ENCODE measurements at places on chromosomes 1 and 21.
A peak's percentile ranks its signal among the peaks of the same experiment; 100 is the strongest.

GRCh38 chr1:164784960-164785359 lies 226.0 kb downstream of the PBX1 start:
- DNase-seq: no peak

DNA sequence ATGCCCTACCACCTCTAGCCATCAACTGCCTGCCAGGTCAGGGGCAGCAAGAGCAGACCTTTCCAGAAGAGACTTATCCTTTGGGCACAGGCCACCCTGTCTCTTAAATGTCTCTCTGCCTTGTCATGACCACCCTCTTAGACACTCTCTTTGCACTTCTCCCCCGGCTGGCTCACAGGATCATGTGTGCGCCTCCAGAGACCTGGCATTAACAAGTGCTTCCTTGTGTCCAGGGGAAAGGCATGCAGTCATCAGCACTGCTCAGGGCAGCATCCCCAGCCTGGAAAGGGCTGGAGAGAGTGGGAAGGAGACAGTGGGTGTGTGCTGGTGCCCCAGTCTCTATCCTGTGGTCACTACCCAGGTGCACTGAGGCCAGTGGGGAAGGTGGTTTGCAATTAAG lies 85.2 kb upstream of the TLR5 start:
- no peak for DNase-seq

- DNase-seq: no peak
These were observed 13.5 kb downstream of the COL18A1 start for GRCh38 chr21:45418301-45419071.

GRCh38 chr1:71001624-71002023 lies 46.0 kb downstream of the PTGER3 start:
- DNase-seq: no peak

GRCh38 chr21:17929510-17929909 lies 110.4 kb upstream of the C21orf91 start:
- DNase-seq: no peak

DNA sequence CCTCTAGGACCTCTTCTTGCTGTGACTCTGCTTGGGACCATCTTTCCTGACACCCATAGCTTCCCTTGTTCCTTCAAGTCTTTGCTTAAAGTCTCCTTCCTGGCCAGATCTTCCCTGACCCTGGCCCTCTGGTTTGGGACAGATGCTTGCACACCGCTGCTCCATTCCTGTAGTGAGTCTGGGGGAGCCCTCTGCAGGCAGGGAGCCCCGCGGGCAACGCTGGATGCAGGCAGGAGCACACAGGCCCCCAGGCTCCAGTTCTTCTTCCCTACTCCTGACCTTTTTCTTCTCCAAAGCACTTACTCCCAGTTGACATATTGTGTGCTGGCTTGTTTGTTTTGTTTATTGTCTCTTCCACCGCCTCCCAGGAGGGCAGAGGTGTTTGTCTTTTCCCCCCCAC lies 413.4 kb downstream of the CAMTA1 start:
- no peak for DNase-seq

DNA sequence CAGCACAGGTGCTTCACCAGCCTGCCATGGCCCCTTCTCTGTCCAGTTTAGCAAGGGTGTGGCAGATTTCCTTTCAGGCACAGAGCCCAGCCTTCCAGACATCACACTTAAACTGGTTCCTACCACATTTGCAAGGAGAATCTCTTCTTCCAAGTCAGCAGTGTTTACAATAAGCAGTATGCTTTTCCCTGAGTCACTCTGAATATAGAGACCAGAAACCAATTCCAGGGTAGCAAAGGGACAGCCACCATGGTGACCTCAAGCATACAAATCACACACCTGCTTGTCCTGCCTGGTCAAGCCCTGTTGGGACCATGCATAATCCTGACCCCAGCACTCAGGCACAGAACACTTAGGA lies 8.7 kb upstream of the CBR3 start:
- DNase-seq: no peak

GRCh38 chr1:177495878-177496277 lies 325.1 kb downstream of the BRINP2 start:
- DNase-seq: no peak

- no peak for DNase-seq
These were observed 282.5 kb downstream of the RGS7 start for GRCh38 chr1:241074507-241074906.

DNA sequence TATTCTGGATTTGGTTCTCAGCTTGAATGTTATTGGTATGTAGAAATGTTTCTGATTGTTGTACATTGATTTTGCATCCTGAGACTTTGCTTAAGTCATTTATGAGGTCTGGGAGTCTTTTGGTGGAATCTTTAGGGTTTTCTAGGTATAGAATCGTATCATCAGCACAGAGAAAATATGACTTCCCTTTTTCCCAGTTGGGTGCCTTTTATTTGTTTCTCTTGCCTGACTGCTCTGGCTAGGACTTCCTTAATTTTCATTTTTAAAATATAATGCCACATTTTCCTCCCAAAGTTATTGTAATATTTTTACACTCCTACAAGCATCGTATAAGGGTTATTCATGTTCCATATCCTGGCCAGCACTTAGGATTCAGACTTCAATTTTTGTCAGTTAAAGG lies 111.1 kb downstream of the FNBP1L start:
- no peak for DNase-seq

DNA sequence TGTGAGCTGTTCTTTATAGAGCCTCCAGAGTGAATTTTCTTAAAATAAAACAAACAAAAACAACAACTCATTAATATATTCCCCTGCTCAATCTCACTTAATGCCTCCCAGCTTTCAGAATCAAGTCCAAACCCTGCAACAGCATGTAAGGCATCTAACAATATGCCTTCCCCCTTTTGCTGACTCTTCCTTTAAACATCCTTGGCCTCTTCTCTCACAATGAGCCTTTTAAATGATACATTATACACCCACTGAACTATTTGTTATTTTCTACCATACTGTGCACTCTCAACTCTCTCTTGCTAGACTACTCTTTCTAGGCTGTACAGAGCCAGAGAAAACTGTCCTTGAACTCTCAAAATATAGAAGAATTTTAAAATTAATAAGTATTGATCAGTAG lies 115.2 kb upstream of the SNX7 start:
- DNase-seq: no peak

DNA sequence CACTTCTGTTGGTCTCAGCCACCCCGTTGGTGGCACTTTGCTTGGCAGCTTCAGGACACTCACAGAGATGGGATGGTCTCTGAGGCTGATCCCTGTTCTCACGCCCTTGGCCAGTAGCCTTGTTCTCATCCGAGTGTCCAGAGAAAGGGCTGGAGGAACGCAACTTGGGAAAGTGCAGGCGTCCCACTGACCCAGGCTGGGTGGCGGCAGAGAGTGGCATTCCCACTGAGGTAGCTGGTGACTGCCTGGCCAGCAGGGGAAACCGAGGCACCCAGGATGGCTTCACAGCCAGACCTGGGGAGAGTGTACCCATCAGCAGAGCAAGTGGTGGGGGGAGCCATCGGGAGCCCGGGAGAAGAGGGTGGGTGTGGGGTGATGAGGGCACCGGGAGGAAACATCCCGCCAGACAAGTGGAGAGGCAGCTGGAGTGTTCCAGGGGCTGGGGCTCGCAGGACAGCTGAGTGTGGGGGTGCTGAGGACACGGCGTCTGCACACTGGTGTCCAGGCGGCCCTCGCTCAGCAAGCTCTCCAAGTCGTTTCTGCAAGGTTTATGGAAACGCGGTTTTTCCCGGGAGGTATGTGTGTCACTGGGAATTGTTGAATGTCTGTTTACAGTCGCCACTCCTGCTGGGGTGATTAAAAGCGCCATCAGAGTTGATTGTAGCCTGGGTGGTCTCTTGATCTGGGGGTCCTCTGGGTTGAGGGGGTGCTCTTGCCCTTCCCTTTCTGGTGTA lies 97.8 kb downstream of the SIK1 start:
- DNase-seq: no peak

DNA sequence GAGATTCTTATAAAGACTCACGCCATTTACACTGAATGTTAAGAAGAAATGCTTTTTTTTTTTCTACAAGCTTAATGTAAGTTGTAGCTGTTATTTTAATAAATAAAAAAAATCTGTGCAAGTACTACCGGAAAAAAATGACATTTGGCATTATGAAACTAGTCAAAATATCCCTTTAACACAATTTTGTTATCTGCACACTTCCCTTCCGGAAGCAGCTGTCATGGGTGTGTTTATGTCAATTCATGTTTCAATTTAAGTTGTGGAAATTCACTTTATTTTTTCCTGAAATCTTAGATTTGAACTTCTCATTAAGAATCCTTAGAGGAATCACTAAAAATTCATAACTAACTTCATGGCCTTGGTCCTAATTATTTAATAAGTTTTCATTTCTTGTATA lies 308.1 kb downstream of the KCTD3 start:
- no peak for DNase-seq

GRCh38 chr1:106134561-106134960 lies 921.9 kb upstream of the PRMT6 start:
- no peak for DNase-seq

GRCh38 chr21:16192902-16193301 lies 463.1 kb downstream of the USP25 start:
- no peak for DNase-seq

DNA sequence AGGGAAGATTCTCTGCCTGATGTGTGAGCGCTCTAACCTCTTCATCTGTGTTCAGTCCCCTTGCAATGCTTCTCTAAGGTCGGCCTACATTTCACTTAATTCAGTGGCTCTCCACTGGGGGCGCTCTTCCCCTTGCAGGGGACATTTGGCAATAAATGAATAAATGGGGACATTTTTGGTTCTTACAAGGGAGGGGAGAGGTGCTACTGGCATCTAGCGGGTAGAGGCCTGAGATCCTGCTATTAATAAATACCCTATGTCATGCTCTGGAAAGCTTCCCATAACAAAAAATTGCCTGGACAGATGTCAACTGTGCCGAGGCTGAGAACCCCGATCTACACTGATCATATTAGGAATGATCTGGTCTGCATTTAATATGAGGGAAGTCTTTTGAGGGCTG lies 25.9 kb upstream of the DNAJC11 start:
- peak; percentile 49 for DNase-seq

GRCh38 chr1:245810789-245811337 lies 656.1 kb downstream of the KIF26B start:
- DNase-seq: no peak

- no peak for DNase-seq
These were observed 13.1 kb upstream of the USP1 start for GRCh38 chr1:62423580-62424242.

- no peak for DNase-seq
These were observed 97.6 kb upstream of the CD34 start for GRCh38 chr1:208008534-208008933.

GRCh38 chr1:185215911-185216310 lies 58.9 kb downstream of the SWT1 start:
- DNase-seq: no peak

DNA sequence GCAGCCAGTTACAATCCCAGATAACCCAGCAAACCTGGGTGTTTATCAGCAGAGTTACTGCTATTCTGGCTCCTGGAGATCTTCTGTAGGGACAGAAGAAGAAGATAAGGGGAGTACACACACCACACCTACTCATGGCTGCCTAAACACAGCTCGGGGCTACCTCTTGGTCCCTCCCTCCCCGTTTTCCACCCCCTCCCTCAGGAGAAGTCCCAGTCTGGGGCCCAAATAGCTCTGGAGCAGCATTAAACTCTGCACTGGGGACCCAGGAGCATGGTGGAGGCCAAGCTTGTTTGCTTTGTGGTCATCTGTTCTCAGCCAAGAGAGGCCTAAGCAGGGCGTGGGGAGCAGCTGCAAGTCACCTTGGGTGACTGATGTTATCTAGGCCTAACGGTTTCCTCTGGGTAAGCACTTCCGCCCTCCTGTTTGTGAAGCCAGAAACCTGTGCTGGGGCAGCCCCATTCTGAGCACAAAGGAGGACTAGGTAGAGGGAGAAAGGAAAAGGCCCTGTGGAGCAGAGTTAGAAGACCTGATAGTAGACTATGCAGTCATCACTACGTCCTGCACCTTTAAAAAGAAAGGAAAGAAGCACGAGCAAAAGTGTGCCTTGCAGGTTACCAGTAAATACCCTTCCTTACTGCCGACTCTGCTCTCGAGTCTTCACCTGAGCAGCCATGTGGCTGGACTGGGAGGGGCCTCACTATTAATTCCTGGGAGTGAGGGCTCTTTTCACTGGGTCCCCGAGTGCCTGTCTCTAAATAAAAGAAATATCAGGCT lies 2.0 kb upstream of the RCSD1 start:
- no peak for DNase-seq

DNA sequence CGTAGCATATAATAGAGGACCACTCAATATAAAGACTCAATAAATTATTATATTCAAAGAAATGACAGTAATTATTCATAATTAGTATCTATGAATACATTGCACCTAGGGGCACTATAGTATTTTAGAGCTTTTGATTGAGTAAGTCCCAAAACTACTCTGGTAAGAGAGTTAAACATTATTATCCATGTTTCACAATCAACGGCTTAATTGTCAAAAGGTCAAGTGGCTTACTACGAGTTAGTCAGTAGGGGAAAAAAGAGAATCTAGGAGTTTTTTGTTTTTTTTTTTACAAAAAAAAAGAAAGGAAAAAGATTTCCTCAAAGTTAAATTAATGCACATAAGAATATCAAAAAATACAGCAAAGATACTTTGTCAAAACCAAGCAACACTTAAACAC lies 20.4 kb upstream of the LAMC1 start:
- no peak for DNase-seq

DNA sequence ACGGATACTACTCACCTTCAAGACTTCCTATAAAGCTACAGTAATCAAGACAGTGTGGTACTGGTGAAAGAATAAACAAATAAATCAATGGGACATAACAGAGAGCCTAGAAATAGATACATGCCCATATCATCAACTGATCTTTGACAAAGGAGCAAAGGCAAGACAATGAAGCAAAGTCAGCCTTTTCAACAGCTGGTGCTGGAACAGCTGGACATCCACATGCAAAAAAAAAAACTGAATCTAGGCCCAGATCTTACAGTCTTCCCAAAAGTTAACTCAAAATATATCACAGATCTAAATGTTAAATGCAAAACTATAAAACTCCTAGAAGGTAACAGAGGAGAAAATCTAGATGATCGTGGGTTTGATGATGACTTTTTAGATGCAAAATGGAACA lies 170.3 kb downstream of the MIS18A start:
- DNase-seq: no peak

- DNase-seq: no peak
These were observed 39.3 kb upstream of the NLRP3 start for GRCh38 chr1:247376659-247377058.

GRCh38 chr1:176950736-176951324 lies 213.7 kb downstream of the ASTN1 start:
- no peak for DNase-seq

DNA sequence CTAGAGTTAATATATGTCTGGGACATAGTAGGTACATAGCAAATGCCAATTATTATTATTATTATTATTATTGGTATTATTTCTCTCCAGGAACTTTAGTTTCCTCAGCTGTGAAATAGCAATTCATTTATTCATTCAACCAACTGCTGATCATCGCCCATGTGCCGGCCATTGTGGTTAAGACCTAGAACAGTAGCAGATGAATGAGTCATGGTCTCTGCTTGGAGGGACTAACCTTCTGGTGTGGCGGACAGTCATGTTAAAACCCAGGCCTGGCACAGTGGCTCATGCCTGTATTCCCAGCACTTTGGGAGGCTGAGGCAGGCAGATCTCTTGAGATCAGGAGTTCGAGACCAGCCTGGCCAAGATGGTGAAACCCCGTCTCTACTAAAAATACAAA lies 23.8 kb upstream of the LDLRAP1 start:
- DNase-seq: no peak

All from HTR-8/SVneo (cell line).